Right ventricle myocardium superior (tissue), 1 donor: ENCODE measurements at places on chromosomes 7 and 10. TPM values are rescaled to one million over a fixed set of nuclear protein-coding genes. Genes with fewer than 3 reads are reported as not detected.

The PNLIPRP2 gene
- not detected for total RNA-seq

- DNase-seq: no peak
Measured at GRCh38 chr10:11533328-11533781, 78.1 kb downstream of the USP6NL start.

The SLC18A3 gene
- not detected for total RNA-seq

DNA sequence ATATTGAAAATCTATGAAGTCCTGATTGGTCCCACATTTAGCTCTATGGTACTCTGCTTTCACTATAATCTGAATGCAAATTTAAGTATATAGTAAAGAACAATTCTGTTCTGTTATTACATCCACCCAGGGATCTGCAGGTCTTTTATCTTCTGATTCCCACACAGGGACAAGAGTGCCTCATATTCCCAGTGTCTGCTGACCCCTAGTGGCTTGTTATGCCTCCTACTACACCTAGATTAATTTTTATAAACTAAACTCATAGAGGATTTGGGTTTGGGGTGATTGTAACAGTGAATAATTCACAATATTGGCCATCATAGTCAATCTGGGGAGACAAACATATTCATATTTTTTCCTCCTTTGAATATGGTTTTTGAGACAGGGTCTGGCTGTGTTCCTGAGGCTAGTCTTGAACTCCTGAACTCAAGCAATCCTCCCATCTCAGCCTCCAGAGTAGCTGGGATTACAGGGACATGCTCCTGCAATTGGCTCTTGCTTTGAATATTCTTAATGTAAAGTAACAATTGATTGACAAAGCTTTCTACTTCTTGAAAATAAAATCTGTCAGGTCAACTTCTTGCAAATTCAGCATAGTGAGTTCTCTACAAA lies 282.1 kb downstream of the KCND2 start:
- no peak for DNase-seq

GRCh38 chr10:121288864-121289661 lies 309.2 kb downstream of the FGFR2 start:
- no peak for DNase-seq

The CRPPA gene
- 8.7 TPM for total RNA-seq

DNA sequence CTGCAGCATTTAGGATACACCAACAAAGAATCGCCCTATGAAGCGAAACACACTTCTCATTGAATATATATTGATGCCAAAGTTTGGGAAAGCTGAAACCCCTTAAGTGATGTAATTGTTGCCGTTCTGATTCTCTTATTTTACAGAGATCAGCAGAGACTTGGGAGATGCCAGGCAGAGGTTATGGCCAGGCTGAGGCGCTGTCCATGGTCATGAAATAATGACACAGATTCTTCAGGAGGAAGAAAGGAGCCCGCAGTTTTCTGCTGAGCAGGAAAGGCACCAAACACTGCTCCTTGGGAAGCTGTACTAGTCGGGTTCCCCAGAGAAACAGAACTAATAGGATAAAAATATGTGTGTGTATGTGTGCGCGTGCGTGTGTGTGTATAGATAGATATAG lies 566.0 kb downstream of the CALN1 start:
- no peak for DNase-seq

The ATP6V0A4 gene
- total RNA-seq: not detected

GRCh38 chr10:85602306-85602705 lies 764.3 kb downstream of the GRID1 start:
- no peak for DNase-seq

DNA sequence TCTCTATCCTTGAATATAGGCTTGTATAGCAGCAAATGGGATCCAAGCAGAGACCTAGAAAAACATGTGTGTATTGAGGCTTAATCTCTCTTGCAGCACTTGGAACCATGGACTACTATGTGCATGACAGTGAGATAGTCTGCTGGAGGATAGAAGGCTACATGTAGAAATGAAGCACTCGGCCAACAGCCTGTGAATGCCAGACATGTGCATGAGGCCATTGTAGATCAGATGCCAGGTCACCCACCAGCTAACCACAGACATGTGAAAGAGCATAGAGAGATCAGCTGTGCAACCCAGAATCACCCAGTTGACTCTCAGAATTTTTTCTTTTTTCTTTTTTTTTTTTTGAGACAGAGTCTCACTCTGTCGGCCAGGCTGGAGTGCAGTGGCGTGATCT lies 90.9 kb downstream of the NT5C2 start:
- no peak for DNase-seq

- no peak for DNase-seq
Measured at GRCh38 chr7:106978425-106979420, 65.8 kb upstream of the PRKAR2B start.

DNA sequence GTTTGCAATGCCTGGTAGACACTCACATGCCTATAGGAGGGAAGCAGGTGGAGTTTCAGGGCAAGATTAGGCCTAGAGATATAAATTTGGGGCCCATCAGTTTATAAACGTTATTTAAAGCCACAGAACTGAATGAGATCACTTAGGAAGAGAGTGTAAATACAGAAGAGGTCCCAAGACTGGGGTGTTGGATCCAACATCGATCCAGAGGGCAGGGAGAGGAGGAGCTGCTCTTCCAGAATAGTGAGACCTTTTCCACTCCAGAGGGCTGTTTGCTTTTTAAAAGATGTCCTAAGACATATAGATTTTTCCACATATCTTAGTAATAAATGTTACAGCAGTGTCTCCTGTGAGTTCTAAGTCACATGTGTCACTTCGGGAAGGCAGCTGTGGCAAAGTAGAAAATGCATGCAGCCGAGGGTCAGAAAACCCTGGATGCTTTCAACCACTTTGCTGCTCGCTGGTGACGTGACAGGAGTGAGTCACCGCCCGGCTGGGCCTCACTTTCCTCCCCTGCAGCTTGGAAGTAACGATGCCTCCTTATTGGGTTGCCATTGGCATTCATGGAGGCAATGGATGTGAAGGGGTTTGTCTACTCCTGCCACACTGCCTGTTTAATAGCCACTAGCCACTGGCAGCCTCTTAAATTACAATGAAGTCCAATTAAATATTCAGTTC lies 95.4 kb downstream of the TRIL start:
- no peak for DNase-seq

GRCh38 chr7:157004521-157005455 lies 5.7 kb downstream of the MNX1 start:
- no peak for DNase-seq

GRCh38 chr10:2610946-2611345 lies 456.4 kb upstream of the PFKP start:
- no peak for DNase-seq

DNA sequence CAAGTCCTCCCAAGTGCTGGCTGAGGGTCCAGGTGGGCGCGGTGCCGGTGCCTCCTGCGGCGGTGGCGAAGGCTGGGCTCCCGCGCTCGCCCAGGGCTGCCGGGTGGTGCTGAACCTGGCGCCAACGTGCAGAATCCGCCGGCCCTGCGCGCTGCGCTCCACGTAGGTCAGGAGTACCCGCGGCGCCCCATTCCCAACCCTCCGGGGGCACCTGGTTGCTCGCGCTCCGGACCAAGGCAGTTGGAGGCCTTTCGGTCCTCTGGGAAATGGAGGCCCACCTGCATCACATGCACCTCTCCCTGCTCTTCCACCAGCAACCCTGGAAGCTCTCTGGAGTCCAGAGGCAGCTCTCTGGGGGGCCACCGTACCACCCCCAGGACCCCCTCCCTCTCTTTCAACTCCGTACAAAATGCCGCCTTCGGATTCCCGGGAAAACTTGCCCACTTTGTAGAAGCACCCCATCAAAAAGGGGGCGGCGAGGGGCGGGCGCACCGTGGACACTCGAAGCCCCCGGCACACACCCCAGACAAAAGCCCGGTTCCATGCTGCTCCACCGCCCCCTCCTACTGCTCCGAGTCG lies 745 bp downstream of the SLC16A9 start:
- peak; percentile 46 for DNase-seq

The KIAA1217 gene
- total RNA-seq: 38.2 TPM

GRCh38 chr7:1458683-1459511 lies at the start of gene MICALL2:
TSS of gene MICALL2 (minus strand) at chr7:1459470. CDS start at chr7:1459326, 144 bp downstream.
- DNase-seq: peak; percentile 86

The PLEKHS1 gene
- total RNA-seq: not detected

The KIF20B gene
- total RNA-seq: 2.6 TPM

The GNAT3 gene
- not detected for total RNA-seq

The FGFBP3 gene
- total RNA-seq: 0.22 TPM

GRCh38 chr7:5633161-5634106 lies 148.0 kb downstream of the RNF216 start:
- peak; percentile 42 for DNase-seq

DNA sequence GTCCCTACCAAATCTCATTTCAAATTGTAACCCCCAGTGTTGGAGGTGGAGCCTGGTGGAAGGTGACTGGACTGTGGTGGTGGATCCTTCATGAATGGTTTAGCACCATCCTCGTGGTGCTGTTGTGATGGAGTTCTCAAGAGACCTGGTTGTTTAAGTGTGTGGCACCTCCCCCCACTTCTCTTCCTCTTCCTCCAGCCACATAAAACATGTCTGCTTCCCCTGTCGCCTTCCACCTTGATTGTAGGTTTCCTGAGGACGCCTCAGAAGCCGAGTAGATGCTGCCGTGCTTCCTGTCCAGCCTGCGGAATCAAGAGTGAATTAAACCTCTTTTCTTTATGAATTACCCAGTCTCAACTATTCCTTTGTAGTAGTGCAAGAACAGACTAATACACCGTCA lies 21.0 kb downstream of the GRB10 start:
- DNase-seq: no peak

GRCh38 chr7:84916161-84916560 lies 270.7 kb downstream of the SEMA3D start:
- no peak for DNase-seq

The AS3MT gene
- total RNA-seq: 16.1 TPM

The HSPA12A gene
- 15.9 TPM for total RNA-seq

GRCh38 chr7:157767506-157768197 lies 430.8 kb downstream of the DNAJB6 start:
- DNase-seq: no peak

- DNase-seq: peak; percentile 85
Measured at GRCh38 chr10:21526860-21527597, 1.5 kb upstream of the SKIDA1 start.

GRCh38 chr10:93980486-93980885 lies 13.2 kb upstream of the PLCE1 start:
- DNase-seq: no peak
